KG1 (cell line): ENCODE measurements at places on chromosomes 3 and 15.

DNA sequence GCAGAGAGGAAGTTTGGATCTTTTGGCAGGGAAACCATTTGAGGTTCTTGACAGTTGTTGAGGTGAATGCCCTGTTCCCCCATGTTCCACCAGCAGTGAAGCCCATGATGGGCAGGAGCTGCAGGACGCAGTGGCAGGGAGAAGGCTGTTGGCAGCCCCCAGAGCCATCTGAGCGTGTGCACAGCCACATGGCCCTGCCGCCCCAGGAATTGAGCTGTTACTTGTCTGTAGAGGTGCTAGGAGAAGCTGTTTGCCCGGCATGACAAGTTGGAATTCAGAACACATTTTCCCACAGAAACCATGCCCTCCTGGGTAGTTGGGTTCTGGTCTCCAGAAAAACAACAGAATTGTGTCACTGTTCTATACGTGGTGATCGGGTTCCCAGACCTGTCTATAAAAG lies 218.2 kb upstream of the NR2E3 start:
- no peak for DNase-seq

DNA sequence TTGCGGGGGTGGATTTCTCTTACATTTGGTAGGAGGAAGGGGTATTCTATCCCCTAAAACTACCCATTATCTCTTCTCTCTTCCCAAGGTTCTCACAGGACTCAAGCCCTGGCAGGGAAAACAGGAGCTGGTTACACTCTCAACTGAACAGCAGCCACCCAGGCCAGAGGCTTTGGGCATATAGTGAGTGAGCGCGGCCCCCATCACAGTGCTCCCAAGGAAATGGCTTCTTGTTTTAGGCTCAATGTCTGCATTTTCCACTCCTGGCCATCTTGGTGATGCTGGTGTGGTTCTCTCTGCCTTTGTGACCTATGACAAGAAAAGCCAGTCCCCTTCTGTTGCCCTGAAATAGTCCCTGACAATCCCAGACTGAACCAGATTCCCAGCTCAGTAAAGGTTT lies 50.1 kb downstream of the WDR76 start:
- DNase-seq: no peak

DNA sequence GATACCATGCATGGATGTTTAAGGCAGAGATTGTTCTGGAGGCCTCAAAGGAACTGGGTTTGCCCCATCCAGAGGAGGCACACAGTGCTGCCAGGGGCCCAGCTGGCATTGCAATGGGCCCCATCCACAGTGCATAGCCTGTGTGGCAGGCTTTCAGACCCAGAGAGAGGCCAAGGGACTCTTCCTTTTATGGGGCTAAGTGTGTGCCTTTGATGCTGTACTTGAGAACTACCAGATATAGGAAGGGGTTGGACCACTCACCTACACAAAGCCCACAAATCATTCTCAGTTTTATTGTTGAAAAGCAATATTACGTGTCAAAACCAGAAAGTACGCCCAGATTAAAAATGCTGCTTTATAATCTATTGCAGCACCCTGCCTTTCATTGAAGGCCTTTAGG lies 134.9 kb downstream of the EPHB1 start:
- no peak for DNase-seq

DNA sequence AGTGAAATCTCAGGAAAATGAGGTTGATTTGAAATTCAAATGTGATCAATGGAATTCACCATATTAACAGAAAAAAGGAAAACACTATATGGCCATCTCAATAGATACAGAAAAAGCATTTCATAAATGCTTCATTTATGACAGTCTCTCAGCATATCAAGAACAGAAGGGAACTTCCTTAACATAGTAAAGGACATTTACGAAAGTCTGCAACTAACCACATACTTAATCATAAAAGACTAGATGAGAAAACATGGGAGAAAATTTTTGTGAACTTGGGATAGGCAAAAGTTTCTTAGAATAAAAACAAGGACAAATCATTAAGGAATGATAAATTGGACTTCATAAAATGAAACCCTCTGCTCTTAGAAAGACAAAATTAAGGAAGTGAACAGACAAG lies 24.7 kb upstream of the TIPARP start:
- DNase-seq: no peak

DNA sequence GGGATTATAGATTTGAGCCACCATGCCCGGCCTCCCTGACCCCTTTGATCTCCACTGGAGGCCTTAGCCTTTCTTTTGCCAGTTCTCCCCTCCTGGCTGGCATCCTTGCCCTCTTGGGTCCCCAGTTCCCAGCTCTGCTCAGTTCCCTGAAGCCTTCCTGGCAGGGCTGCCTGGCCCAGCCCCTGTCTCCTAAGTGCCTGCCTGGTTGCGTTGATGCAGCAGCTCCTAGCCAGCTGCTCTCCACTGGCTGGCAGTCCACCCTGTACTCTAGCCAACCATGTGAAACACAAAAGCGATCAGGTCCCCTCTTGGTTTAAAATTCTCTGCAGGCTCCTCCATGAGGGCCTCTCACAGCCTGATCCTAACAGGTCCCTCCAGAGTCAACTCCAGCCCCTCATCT lies 184.7 kb downstream of the RAB11A start:
- no peak for DNase-seq

- no peak for DNase-seq
Measured at GRCh38 chr3:58965865-58966264, 84.0 kb downstream of the CFAP20DC start.

DNA sequence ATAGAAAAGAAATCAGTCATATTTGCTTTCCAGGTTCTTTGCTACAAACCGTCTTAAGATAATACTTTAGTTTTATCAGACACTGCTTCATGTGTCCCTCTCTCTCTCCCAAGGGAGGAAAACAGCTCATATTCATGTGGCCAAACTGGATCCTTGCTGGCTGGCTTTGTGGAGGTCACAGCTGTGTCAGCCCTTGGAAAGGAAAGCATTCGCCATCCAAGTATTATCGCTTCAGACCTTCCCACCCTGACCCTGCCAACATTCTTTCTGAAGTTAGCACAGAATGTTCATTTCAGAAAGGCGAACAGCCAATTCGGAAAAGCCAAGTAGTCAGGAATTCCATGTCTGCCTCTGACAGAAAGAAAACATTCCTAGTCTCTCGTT lies 213.6 kb downstream of the FEZF2 start:
- no peak for DNase-seq

GRCh38 chr3:45104715-45105711 lies 41.2 kb downstream of the CDCP1 start:
- no peak for DNase-seq

- DNase-seq: no peak
Measured at GRCh38 chr15:100016632-100017031, 283.4 kb upstream of the LYSMD4 start.

GRCh38 chr15:80840182-80841130 lies 61.3 kb downstream of the CEMIP start:
- DNase-seq: no peak

GRCh38 chr3:47128137-47128536 lies 35.8 kb downstream of the SETD2 start:
- DNase-seq: no peak

GRCh38 chr3:138825336-138825735 lies 9.4 kb downstream of the PIK3CB start:
- DNase-seq: no peak

DNA sequence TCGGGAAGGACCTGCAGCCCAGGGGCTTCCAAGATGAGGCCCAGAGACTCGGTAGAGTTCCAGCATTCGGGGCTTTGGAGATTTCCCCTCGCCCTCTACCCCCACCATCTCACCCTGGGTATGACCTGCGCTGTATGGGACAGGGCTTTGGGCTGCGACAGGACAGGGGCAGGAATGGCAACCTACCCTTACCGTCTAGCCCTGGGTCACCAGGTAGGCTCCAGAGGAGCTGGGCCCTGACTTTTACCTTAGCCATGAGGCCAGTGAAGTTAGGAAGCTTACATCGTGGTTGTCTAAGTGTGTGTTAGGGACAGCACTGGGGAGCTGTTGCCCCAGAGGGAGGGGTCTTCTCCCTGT lies 683 bp downstream of the PPM1M start:
- DNase-seq: no peak

DNA sequence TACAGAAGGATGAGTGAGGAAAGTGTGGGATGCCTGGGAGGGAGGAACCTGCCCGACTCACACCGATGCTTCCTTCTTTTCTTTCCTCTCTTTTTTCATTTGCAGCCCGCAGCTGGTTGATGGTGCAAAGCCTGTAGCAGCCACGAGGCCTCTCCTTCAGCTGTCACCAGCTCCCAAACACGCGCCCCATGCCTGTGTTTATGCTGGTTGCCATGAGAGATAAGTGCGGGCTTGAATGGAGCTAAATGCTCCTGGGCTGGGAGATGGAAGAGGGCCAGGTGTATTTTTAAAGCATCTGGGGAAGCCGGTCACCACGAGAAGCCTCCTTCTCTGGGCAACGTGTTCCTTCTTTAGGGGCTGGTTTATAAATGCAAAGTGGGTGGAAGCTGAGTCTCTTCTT lies 9.3 kb downstream of the COLQ start:
- DNase-seq: no peak

DNA sequence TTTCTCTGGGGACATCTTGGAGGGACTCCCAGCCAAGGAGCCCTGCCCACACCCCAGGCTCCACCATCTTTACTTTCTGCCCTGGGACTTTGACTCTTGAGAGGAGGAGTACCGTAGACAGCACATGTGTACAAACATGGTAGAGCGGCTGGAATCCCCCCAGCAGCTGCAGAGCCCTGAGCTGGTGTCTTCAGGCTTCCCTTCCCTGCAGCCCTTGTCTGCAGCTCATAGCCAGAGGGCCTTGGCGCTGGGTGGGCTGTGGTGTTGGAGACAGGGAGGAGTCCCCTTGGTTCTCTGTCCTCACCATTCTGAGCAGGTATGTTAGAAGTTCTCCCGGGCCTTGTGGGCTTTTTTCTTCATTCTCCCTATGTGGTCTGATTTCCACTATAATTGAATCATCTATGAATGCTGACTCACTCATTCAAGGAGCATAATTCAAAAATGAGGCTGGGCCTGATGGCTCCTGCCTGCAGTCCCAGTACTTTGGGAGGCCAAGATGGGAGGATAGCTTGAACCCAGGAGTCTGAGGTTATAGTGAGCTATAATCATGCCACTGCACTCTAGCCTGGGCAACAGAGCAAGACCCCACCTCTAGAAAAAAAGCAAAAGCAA lies 97.8 kb upstream of the MEF2A start:
- no peak for DNase-seq
